ENCODE measurements at places on chromosomes 2 and 18. TPM values are rescaled to one million over a fixed set of nuclear protein-coding genes. Genes with fewer than 3 reads are reported as not detected.

The ZNF519 gene
- total RNA-seq = 11.8 TPM

The NT5DC4 gene
- not detected for total RNA-seq

The KCNIP3 gene
- total RNA-seq = not detected

DNA sequence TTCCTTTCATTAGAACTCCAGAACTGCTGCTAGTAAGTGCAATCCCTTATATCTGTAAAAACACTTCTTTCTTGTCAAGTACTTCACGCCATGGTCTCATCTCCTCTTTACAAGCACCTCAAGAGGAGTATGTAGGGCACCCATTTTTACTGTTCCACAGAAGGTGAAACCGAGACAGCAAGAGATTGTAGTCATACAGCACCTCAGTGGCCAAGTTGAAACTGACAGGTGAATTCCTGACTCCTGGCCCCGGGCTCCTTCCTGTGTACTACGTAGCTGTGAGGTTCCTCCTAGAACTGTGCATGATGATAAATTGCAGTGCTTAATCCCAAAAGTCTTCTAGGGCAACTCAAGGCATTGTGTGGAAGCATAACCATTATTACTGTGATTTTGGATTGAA lies 131.5 kb upstream of the MEIS1 start:
- no peak overlapping the region for H3K27ac ChIP-seq
- H3K27me3 ChIP-seq = no peaks in the 10 kb centered on the region
- H3K36me3 ChIP-seq = no peaks in the 10 kb centered on the region
- no peak for DNase-seq

DNA sequence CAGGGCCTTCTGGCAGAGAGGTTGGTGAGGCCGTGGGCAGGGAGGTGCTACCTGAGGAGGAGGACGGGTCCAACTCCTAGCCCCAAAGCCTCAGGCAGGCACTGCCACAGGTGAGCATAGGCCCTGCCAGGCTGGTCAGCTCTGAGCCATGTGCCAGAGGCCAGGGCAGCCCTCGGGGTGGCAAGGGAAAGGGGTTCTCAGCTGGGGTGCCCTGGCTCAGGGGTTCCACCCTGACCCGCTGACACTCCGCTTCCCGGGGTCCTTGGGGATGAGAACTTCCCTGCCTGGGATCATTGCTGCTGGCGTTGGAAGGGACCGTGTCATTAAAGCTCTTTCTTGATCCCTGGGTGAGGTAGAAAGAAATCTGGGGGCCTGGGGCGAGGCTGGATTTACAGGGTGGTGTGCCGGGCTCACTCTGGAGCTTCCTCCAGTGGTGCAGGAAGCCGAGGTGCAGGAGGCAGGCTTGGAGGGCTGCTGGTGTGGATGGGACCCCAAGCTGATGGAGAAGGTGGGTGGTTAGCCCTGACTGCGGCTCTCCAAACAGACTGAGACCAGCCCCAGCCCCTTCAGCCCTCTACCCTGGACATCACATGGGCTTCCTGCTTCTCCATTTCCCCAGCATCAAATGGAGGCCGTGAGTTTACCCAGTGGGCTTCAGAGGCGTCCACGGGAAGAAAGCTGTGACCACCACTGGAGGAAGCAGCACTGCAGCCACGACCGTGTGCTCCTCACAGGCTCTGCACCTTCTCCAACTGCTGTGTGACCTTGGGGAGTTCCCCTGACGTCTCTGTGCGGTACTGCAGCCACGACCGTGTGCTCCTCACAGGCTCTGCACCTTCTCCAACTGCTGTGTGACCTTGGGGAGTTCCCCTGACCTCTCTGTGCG lies 295.2 kb downstream of the NDUFA10 start:
- no peaks in the 10 kb centered on the region for H3K27me3 ChIP-seq
- H3K27ac ChIP-seq = no peak overlapping the region
- H3K36me3 ChIP-seq = no peaks in the 10 kb centered on the region
- no peak for DNase-seq
- H3K4me1 ChIP-seq = no peaks in the 10 kb centered on the region

DNA sequence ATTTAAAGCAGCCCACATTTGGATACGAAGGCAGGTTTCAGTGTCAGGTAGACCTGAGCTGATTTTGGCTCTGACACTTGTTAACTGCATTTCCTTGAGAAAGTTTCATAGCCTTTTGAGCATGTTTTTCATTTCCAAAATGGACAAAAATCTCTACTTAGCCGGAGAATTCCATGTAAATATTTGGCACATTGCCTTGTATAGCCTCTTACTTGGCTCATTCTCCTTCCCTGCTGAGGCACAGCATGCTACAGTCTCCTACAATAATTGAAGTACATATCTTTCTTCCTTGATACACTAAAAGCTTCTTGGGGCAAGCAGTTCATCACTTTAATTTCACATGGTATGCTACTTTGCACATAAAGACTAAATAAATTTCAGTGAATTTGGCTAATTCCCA lies 772.2 kb upstream of the CHAC2 start:
- H3K4me1 ChIP-seq = no peaks in the 10 kb centered on the region

GRCh38 chr18:34834897-34835296 lies 124.8 kb downstream of the DTNA start:
- H3K36me3 ChIP-seq = no peaks in the 10 kb centered on the region
- no peak overlapping the region for H3K4me3 ChIP-seq
- H3K4me1 ChIP-seq = no peaks in the 10 kb centered on the region
- peaks cover 1% of the 10 kb centered on the region for H3K27me3 ChIP-seq
- no peak overlapping the region for H3K27ac ChIP-seq

GRCh38 chr18:23618862-23619387 lies 32.6 kb upstream of the NPC1 start:
- no peaks in the 10 kb centered on the region for H3K36me3 ChIP-seq
- peaks cover 10% of the 10 kb centered on the region for H3K4me1 ChIP-seq
- peaks cover 42% of the 10 kb centered on the region for H3K27me3 ChIP-seq
- no peak overlapping the region for H3K27ac ChIP-seq
- H3K4me3 ChIP-seq = peak overlapping the region; percentile 61

GRCh38 chr2:147135376-147135775 lies 709.5 kb upstream of the ACVR2A start:
- H3K4me3 ChIP-seq = no peak overlapping the region
- H3K4me1 ChIP-seq = no peaks in the 10 kb centered on the region
- no peak for DNase-seq
- H3K27me3 ChIP-seq = no peaks in the 10 kb centered on the region
- no peaks in the 10 kb centered on the region for H3K36me3 ChIP-seq
- H3K27ac ChIP-seq = no peak overlapping the region

GRCh38 chr2:204628926-204629712 lies 83.8 kb downstream of the PARD3B start:
- no peak overlapping the region for H3K4me3 ChIP-seq
- H3K27ac ChIP-seq = no peak overlapping the region

DNA sequence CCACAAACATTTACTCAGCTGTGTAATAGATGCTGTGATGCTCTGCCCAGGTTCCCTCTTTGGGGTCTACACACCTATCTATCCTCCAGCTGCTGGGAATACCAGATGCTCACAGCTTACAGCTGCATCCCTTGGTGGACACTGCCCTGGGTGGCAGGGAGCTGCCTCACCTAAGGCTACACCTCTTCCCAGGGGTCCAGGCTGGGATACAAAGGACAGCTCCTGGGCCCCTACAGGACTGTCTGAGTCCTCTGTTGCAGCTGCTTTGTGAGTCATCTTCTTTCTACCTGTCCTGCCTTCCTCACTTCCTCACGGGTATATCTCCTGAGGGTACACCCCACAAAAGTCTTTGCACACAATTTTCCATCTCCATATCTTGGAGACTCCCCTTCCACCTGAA lies 27.6 kb downstream of the THNSL2 start:
- peak overlapping the region; percentile 41 for H3K27ac ChIP-seq
- H3K4me3 ChIP-seq = no peak overlapping the region
- DNase-seq = no peak
- peaks cover 17% of the 10 kb centered on the region for H3K4me1 ChIP-seq

DNA sequence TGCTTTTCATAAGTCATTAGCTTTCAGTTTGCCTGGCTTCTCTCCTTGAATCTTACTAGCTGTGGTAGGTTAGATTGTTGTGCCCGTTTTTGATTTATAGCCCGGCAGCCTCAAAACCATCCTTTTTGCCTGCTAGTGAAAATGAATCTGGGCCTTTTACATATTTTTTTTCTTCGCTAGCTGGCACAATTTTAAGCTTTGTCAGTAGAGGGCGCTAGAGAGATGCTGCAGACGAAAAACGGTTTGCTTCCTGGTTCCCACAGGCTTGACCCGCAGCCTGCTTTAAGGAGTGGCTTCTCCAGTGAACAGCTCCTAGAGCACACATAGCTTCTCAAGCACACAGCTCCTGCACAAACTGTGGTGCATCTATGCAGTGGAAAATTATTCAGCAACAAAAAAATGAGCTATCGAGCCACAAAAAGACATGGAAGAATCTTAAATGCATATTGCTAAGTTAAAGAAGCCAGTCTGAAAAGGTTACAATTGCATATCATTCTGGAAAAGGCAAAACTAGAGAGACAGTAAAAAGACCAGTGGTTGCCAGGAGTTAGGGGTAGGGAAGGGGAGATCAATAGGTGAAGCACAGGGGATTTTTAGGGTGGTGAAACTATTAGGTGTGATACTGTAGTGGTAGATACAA lies 47.9 kb downstream of the E2F6 start:
- no peaks in the 10 kb centered on the region for H3K36me3 ChIP-seq
- H3K4me3 ChIP-seq = no peak overlapping the region
- no peak overlapping the region for H3K27ac ChIP-seq
- H3K4me1 ChIP-seq = no peaks in the 10 kb centered on the region

GRCh38 chr18:22921772-22922171 lies 11.4 kb upstream of the RBBP8 start:
- H3K36me3 ChIP-seq = no peaks in the 10 kb centered on the region
- H3K4me1 ChIP-seq = no peaks in the 10 kb centered on the region
- H3K27ac ChIP-seq = no peak overlapping the region
- no peak overlapping the region for H3K4me3 ChIP-seq
- H3K27me3 ChIP-seq = no peaks in the 10 kb centered on the region

- H3K27ac ChIP-seq = no peak overlapping the region
- H3K36me3 ChIP-seq = no peaks in the 10 kb centered on the region
- H3K4me3 ChIP-seq = no peak overlapping the region
- DNase-seq = no peak
Measured at GRCh38 chr2:18194161-18194560, 315.7 kb downstream of the KCNS3 start.

DNA sequence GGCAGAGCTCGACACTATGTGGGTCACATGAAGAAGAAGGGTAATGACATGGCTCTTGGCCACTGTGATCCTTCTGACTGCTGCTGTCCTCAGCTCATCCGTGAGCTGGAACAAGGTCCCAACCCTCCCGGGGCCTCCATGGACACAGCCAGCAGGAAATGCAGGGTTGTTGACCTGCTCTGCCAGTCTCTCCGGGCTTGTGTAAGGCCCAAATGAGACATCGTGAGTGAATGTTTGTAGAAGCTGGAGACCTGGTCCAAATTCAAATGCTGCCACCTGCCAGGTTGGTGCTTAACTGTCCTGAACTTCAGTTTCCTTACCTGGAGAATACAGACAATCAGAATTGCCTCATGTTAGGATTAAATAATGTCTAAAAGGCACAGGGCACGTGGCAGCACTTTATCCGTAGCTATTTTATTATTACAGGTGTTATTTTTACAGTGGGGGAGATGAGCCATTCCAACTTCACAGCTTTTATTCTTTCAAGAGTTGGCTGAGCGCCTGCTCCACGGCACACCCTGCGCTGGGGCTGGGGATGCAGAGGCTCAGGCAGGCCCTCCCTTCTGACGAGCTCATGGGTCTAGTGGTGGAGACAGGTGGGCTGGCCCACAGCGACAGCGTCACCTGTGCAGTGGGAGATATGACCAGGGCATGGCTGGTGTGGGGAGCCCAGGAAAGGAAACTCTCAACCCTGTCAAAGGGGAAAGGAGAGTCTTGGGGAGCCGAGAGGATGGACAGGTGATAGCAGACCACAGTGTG lies 15.1 kb downstream of the ARHGEF4 start:
- no peak overlapping the region for H3K27ac ChIP-seq
- no peak for DNase-seq
- peaks cover 1% of the 10 kb centered on the region for H3K4me1 ChIP-seq
- peaks cover 3% of the 10 kb centered on the region for H3K36me3 ChIP-seq
- H3K4me3 ChIP-seq = no peak overlapping the region
- peaks cover 11% of the 10 kb centered on the region for H3K27me3 ChIP-seq

GRCh38 chr2:234802071-234802844 lies 149.6 kb upstream of the SH3BP4 start:
- DNase-seq = no peak
- no peaks in the 10 kb centered on the region for H3K4me1 ChIP-seq
- no peak overlapping the region for H3K27ac ChIP-seq
- H3K4me3 ChIP-seq = no peak overlapping the region
- no peaks in the 10 kb centered on the region for H3K36me3 ChIP-seq

DNA sequence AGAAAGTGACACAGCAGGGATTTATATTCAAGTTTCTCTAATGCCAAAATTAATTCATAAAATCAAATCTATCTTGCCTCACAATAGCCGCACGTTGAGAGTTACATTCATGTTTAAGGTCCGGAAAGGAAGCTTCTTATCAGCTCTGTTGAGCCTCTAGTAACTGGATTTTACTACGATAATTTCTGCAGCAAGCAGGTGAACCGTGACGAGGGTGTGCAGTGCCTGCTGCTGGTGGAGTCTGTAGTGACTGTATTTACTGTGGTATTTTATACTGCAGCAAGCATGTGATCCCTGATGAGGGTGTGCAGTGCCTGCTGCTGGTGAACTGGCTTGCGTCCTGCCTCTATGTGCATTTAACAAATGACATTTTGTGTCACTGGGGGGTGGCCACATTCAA lies 120.0 kb downstream of the SNTG2 start:
- H3K27ac ChIP-seq = no peak overlapping the region
- H3K27me3 ChIP-seq = no peaks in the 10 kb centered on the region
- peaks cover 2% of the 10 kb centered on the region for H3K4me1 ChIP-seq

DNA sequence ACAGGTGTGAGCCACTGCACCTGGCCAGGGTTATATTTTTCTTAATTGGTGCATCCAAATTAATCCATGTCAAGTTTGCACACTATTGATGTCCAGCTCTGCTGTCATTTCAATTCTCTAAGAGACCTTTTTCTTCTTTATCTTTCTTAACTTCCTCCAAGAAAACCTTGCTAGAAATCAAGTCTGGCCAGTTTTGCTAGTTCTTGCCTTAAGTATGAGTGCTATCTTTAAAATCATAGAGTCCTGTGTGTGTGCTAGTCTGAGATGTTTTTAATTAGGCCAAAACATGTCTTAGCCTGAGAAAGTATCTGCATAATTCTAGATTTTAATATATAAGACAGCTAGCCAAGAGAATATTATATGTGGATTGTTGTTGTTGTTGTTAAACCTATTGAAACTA lies 56.2 kb upstream of the SLC39A10 start:
- H3K36me3 ChIP-seq = no peaks in the 10 kb centered on the region
- no peaks in the 10 kb centered on the region for H3K27me3 ChIP-seq
- peaks cover 11% of the 10 kb centered on the region for H3K4me1 ChIP-seq
- no peak overlapping the region for H3K27ac ChIP-seq
- DNase-seq = no peak
